Immature natural killer cell (primary cell): ENCODE measurements at places on chromosomes 5 and 9.

- DNase-seq, result no peak
Observed at GRCh38 chr9:71218774-71219173, 97.4 kb upstream of the TRPM3 start.

- DNase-seq, result no peak
Observed at GRCh38 chr9:4734150-4734549, 6.9 kb downstream of the AK3 start.

GRCh38 chr5:1006656-1007071 lies 1.9 kb upstream of the NKD2 start:
- no peak for DNase-seq

GRCh38 chr5:11319836-11320580 lies 559.0 kb upstream of the DAP start:
- DNase-seq, result no peak

GRCh38 chr9:89604729-89605464 lies at the start of gene GADD45G:
Gene GADD45G, plus strand, starts transcription at chr9:89605012. Its CDS starts 110 bp downstream, at chr9:89605122.
- peak; percentile 79 for DNase-seq

- DNase-seq, result peak; percentile 74
Observed at GRCh38 chr9:34375901-34376595, 650 bp downstream of the MYORG start.

DNA sequence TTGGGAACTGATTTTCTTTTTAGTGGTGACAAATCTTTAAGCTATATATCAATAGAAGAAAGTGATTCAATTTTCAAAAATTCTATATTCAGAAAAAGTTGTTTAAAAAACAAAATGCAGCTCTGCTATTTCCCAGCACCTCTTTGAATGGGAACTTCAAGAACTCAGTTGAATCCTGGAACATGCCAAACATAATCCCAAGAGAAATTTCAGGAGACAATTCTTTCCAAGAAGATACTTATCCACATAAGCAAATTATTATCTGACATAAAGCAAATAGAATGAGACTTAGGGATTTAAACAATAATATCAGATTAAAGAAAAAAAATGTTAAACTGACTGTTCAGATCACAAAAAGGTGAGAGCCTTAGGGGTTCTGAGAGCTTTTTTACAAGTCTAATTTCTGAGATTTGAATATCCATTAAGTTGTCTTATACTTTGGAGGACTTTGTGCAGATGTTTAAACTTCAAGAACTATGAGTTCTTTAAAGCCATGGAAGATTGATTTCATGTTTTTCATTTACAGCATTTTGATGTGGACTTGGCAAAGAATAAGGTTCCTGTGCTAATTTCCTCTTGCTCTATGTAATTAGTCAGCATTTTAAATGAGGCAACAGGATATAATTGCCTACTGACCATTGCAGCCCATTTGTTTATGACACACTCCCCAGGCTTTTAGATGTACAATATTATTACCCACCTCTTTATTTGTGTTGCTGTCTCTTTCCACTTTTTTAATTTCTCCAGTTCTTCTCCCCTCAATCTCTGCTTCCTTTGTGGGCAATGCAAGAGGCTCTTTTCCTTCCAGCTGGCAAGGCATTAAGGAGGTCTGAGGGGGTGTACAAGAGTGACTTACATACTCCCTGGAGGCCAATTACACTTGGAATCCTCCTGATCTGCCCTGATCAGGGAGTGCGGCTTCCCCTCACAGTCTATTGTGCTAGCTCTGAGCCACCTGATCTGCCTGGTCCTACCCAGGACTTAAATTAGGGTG lies 419.1 kb downstream of the NR2F1-AS1 start:
- DNase-seq, result no peak

DNA sequence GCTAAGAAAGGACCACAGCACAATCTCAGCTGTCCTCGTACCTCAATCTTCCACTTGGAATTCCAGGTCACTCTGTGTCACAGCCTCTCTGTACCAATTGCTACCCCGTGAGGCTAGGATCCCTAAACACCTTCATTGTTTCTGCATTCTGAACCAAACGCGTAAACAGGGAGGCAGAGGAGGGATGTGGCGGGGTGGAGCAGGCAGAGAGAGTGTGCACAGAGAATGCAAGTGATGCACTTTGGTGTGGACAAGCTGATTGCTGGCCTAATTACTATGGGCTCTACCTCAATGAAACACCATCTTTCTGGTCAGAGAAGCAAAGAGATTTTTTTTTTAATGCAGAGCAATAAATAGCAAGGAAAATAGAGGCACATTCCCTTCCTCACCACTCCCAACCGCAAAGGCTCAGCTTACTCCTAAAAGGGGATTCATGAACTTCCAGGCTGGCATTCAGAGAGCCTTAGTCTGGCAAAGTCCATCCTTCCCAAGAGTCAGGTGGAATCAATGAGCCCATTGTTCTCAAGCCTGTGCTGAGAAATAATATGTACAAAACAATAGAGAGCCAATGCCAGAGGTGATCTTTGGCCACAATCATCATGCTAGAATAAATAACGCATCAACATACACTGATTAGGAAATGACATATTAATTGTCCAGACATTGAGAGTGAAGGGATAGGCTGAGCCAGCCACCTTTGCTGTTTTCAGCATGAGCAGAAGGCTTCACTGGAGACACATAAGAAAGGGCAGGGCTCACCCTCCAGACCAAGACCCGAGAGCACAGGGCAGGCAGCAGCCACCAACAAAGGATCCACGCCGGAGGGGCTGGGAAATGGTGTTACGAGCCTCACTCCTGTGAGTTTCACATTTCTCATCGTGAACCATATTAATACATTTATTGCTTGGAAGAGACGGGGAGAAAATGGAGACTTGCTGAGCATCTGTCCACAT lies 278.8 kb downstream of the ENC1 start:
- no peak for DNase-seq
